ENCODE measurements at places on chromosomes 3 and 15.

- H3K27ac ChIP-seq, result no peak overlapping the region
- H3K4me1 ChIP-seq, result no peaks in the 10 kb centered on the region
- no peaks in the 10 kb centered on the region for H3K36me3 ChIP-seq
- no peak for DNase-seq
Observed at GRCh38 chr3:168162172-168162571, 66.4 kb upstream of the GOLIM4 start.

GRCh38 chr15:28885630-28886430, at the start of gene APBA2:
Gene APBA2, plus strand, starts transcription at chr15:28885974. Its CDS starts 167,911 bp downstream, at chr15:29053885.
- H3K36me3 ChIP-seq, result no peaks in the 10 kb centered on the region
- no peaks in the 10 kb centered on the region for H3K4me1 ChIP-seq
- peak; percentile 22 for DNase-seq
- no peaks in the 10 kb centered on the region for H3K27me3 ChIP-seq
- H3K27ac ChIP-seq, result no peak within 1 kb of the TSS

DNA sequence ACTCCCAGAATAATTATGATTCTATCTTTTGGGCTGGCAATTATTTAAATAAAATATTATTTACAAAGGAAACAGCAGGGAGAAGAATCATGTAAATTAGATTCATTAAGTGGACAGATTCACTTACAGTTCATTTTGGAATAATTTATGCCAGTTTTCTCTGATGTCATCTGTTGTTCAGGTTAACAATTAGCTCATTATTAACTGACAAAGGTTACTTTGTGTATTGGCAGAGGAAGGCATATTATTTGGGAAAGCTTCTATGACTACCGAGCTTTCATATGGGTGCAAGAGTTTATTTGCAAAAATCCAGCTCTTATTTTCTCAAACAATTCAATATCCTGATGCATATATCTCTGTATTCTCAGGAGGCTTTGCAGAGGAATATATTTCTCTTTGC, 224.4 kb downstream of the CHST2 start:
- no peaks in the 10 kb centered on the region for H3K36me3 ChIP-seq
- H3K4me3 ChIP-seq, result no peak overlapping the region
- no peaks in the 10 kb centered on the region for H3K4me1 ChIP-seq
- DNase-seq, result no peak
- H3K27me3 ChIP-seq, result 0 out of 2 replicates have a peak, but pooled peaks cover 4% of the 10 kb centered on the region
- no peak overlapping the region for H3K27ac ChIP-seq

DNA sequence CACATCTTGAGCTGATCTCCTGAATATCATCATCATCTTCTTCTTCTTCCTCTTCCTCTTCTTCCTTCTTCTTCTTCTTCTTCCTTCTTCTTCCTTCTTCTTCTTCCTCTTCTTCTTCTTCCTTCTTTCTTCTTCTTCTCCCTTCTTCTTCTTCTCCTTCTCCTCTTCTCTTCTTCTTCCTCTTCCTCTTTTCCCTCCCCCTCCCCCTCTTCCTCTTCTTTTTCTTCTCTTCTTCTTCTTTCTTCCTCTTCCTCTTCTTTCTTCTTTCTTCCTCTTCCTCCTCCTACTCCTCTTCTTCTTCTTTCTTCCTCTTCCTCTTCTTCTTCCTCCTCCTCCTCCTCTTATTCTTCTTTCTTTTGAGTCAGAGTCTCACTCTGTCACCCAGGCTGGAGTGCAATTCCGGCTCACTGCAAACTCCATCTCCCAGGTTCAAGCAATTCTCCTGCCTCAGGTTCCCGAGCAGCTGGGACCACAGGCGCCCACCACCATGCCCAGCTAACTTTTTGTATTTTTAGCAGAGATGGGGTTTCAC, 197.9 kb upstream of the NANOGP8 start:
- no peak overlapping the region for H3K4me3 ChIP-seq
- DNase-seq, result no peak

GRCh38 chr3:14758297-14758696, 60.5 kb upstream of the FGD5 start:
- no peak overlapping the region for H3K4me3 ChIP-seq
- H3K4me1 ChIP-seq, result no peaks in the 10 kb centered on the region
- H3K36me3 ChIP-seq, result no peaks in the 10 kb centered on the region
- H3K27me3 ChIP-seq, result 0 out of 2 replicates have a peak, but pooled peaks cover 4% of the 10 kb centered on the region
- H3K27ac ChIP-seq, result no peak overlapping the region
- DNase-seq, result no peak

GRCh38 chr15:92157666-92158298, 235.9 kb upstream of the ST8SIA2 start:
- H3K27ac ChIP-seq, result no peak overlapping the region
- H3K36me3 ChIP-seq, result no peaks in the 10 kb centered on the region
- H3K4me3 ChIP-seq, result no peak overlapping the region
- no peaks in the 10 kb centered on the region for H3K27me3 ChIP-seq
- no peak for DNase-seq
- no peaks in the 10 kb centered on the region for H3K4me1 ChIP-seq

- H3K36me3 ChIP-seq, result no peaks in the 10 kb centered on the region
- H3K4me3 ChIP-seq, result no peak overlapping the region
- DNase-seq, result peak; percentile 94
- H3K27me3 ChIP-seq, result no peaks in the 10 kb centered on the region
- H3K27ac ChIP-seq, result peak overlapping the region; percentile 85
Observed at GRCh38 chr3:64109438-64109837, 86.1 kb upstream of the PSMD6 start.

- peaks cover 11% of the 10 kb centered on the region for H3K4me1 ChIP-seq
- no peaks in the 10 kb centered on the region for H3K27me3 ChIP-seq
- H3K4me3 ChIP-seq, result peak overlapping the region; percentile 65
- peaks cover 34% of the 10 kb centered on the region for H3K36me3 ChIP-seq
- DNase-seq, result peak; percentile 71
- H3K27ac ChIP-seq, result peak overlapping the region; percentile 42
Observed at GRCh38 chr3:23810343-23811184, 4.8 kb downstream of the UBE2E1 start.

- H3K27me3 ChIP-seq, result no peaks in the 10 kb centered on the region
- H3K36me3 ChIP-seq, result no peaks in the 10 kb centered on the region
- DNase-seq, result no peak
Observed at GRCh38 chr3:51269466-51269865, 115.6 kb upstream of the MANF start.

DNA sequence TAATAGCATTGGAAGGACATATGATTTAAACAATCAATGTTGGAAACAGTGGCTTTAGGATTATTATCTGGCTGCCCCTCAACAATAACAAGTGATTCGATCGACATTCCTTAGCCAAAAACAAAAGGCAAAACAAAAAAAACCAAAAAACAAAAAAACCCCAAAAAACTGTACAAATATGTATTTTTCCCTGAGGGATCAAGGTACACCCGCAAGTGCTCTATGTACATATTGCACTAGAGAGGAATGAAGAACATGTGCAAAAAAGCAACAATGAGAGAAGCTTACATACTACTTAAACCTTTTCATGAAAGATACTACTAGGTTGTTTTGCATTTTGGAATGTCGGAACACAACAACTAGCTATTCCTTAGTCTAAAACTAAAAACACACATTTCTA, 14.2 kb upstream of the ICE2 start:
- no peak for DNase-seq
- peaks cover 22% of the 10 kb centered on the region for H3K36me3 ChIP-seq
- H3K27ac ChIP-seq, result no peak overlapping the region
- no peaks in the 10 kb centered on the region for H3K27me3 ChIP-seq
- H3K4me3 ChIP-seq, result no peak overlapping the region

DNA sequence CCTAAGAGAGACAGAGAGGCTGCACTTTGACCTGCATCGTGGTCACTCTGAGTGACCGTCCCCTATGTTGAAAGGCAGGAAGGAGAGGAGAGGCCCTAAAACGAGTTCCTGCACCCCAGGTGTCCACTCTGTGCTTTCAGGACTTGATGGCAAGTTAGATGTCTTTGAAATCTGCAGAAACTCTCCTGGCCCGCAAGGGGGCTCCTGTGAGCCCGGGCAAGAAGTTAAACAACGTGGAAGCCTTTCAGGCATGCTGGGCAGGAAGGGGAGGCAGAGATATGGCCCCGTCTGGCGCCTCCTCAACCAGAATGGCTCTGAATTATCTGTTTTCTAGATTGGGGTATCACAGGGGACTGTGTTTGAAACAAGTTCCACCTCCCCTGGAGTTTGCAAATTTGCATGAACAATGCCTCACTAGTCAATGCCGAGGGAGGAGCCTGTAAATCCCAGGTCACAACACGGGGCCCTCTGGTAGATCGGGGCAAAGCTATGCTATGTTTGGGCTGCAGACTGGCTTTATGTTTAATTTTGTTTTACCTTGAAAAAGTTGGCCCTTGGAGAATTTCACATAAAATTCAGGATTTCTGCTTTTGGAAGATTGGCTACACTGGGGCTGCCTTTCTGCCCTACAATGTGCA, 9.8 kb downstream of the CTXND1 start:
- peak; percentile 24 for DNase-seq
- H3K4me3 ChIP-seq, result no peak overlapping the region
- no peaks in the 10 kb centered on the region for H3K36me3 ChIP-seq
- 0 out of 2 replicates have a peak, but pooled peaks cover 3% of the 10 kb centered on the region for H3K27me3 ChIP-seq
- H3K27ac ChIP-seq, result no peak overlapping the region

DNA sequence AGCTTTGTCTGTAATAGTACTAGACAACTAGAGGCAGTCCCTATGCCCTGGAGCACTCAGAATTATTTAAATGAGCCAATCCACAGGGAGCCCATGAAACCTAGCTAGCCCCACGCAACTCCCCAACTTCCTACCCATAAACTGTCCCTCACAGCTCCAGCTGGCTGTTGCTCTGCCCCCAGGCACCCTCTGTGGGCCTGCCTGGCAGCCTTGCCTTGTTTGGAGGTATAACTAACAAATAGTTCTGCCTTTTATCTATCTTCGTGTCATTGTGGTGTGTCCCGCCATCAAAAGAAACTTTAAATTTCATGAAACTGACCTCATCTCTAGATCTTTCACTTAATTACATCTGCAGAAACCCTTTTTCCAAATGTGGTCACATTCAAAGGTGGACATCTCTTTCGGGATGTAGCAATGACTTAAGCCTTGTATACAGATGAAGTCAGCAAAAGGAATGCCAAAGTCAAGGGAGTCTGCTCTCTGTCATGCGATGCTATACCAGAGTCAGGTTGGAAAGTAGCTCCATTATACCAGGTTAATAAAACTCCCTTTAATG, 1.8 kb upstream of the RTP3 start:
- H3K4me3 ChIP-seq, result no peak overlapping the region
- no peaks in the 10 kb centered on the region for H3K4me1 ChIP-seq
- H3K27ac ChIP-seq, result no peak overlapping the region
- no peaks in the 10 kb centered on the region for H3K27me3 ChIP-seq
- DNase-seq, result no peak
- H3K36me3 ChIP-seq, result no peaks in the 10 kb centered on the region

GRCh38 chr15:33788906-33789540, 179.3 kb upstream of the CHRM5 start:
- H3K27me3 ChIP-seq, result no peaks in the 10 kb centered on the region
- peaks cover 21% of the 10 kb centered on the region for H3K36me3 ChIP-seq
- DNase-seq, result peak; percentile 50
- no peak overlapping the region for H3K4me3 ChIP-seq

- H3K36me3 ChIP-seq, result no peaks in the 10 kb centered on the region
- peak overlapping the region; percentile 77 for H3K27ac ChIP-seq
- H3K4me3 ChIP-seq, result peak overlapping the region; percentile 39
- no peak for DNase-seq
- no peaks in the 10 kb centered on the region for H3K27me3 ChIP-seq
Observed at GRCh38 chr15:58331560-58331912, 100.3 kb upstream of the LIPC start.

DNA sequence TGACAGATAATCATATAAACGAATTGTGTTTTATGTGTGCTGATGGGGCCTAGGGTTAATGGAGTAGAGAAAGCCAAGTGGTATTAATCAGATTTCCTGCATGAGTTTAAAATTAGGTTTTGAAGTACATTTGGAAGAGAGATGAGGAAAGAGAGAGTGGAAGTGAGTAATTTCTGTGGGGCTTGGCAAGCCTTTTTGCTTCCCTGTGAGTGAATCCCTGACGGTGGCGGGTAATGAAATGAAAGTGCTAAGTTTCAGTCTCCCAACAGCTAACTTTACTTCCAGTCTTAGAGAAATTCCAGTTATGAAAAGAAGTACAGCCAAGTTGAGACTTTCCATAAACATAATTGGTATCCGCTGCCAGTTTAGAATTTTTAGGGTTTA, 139.4 kb downstream of the BBX start:
- no peaks in the 10 kb centered on the region for H3K27me3 ChIP-seq
- no peak overlapping the region for H3K27ac ChIP-seq
- H3K36me3 ChIP-seq, result no peaks in the 10 kb centered on the region
- H3K4me1 ChIP-seq, result no peaks in the 10 kb centered on the region
- H3K4me3 ChIP-seq, result no peak overlapping the region

DNA sequence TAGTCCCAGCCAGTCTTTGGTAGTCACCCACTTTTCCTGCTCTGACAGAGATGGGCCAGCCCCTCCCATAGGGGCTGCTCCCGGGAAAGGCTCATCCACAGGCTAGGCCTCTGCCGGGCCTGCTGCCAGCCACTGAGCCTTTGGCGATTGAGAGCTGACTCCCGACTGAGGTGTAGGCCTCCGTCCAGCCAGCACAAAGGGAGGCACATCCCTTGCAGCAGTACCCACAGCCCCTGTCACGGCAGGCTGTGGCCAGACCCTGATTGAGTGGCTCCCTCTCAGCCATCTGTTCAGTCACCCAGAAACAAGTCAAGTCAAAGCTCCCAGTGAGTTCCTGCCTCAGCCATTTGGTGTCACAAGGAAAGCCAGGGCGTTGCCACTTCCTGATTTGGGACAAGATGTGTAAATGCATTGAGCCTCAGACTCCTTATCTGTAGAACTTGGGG, 6.2 kb upstream of the PAK6 start:
- no peak overlapping the region for H3K27ac ChIP-seq
- H3K36me3 ChIP-seq, result peaks cover 14% of the 10 kb centered on the region
- DNase-seq, result no peak
- H3K4me3 ChIP-seq, result no peak overlapping the region

- no peaks in the 10 kb centered on the region for H3K27me3 ChIP-seq
- DNase-seq, result no peak
- no peak overlapping the region for H3K27ac ChIP-seq
- H3K36me3 ChIP-seq, result no peaks in the 10 kb centered on the region
- H3K4me1 ChIP-seq, result no peaks in the 10 kb centered on the region
- no peak overlapping the region for H3K4me3 ChIP-seq
Observed at GRCh38 chr3:134018406-134018805, 11.3 kb downstream of the SLCO2A1 start.

- H3K4me3 ChIP-seq, result no peak overlapping the region
- H3K27ac ChIP-seq, result no peak overlapping the region
- no peaks in the 10 kb centered on the region for H3K4me1 ChIP-seq
- peaks cover 84% of the 10 kb centered on the region for H3K36me3 ChIP-seq
- H3K27me3 ChIP-seq, result no peaks in the 10 kb centered on the region
- no peak for DNase-seq
Observed at GRCh38 chr15:43412096-43412495, 41.2 kb downstream of the TUBGCP4 start.

DNA sequence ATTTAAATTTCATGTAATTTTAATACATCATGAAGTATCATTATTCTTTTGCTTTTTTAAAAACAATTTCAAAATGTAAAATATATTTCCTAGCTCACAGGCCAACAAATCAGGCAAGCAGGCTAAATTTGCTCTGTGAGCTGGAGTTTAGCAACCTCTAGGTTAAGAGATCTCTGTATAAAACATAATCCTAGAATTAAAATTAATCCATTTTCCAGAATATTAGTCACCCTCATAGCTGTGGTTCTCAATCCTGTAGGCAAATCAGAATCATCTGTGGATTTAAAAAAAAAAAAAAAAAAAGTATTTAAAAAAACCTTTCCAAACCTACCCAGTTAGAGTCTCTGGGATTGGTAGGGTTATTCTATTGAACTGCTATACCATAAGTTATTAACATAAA, 209.7 kb downstream of the MINAR1 start:
- H3K27me3 ChIP-seq, result no peaks in the 10 kb centered on the region
- no peaks in the 10 kb centered on the region for H3K4me1 ChIP-seq
- no peak for DNase-seq
- H3K27ac ChIP-seq, result no peak overlapping the region

GRCh38 chr3:4756855-4757574, 222.2 kb upstream of the BHLHE40 start:
- no peaks in the 10 kb centered on the region for H3K4me1 ChIP-seq
- DNase-seq, result no peak
- no peaks in the 10 kb centered on the region for H3K27me3 ChIP-seq
- no peak overlapping the region for H3K27ac ChIP-seq
- H3K36me3 ChIP-seq, result no peaks in the 10 kb centered on the region
